Left renal cortex interstitium (tissue), 4 donors: ENCODE measurements at places on chromosomes 4 and X. TPM values are rescaled to one million over a fixed set of nuclear protein-coding genes. Genes with fewer than 3 reads are reported as not detected.

DNA sequence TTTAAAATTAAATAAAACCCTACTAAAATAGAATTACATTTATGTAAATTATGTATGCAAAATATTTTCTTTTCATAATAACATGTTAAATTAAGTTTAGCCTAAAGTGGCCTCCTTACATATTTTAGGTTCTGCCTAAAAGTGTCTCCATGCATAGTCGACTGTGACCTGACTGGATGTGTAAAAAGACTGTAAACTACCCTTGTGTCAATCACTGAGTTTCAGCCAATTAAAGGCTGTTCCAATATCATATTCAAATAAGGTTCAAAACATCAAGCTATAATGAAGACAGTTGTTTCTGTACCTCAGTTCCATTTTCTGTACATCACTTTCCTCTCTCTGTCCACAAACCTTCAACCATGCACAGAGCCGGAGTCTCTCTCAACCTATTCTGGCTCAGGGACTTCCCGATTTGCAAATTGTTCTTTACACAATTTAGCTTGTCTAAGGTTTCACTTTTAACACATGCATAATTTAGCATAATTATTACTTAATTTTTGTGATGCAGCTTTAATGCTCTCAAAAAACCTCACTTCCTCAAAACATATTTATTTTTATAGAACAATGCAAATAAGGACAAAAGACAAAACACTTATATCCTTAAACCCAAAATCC is 60.1 kb downstream of the SH3RF1 start:
- DNase-seq, result no peak

The BTC gene
- 7.3 TPM for polyA plus RNA-seq

GRCh38 chr4:38673130-38673978 is 9.4 kb downstream of the KLF3 start:
- DNase-seq, result no peak

GRCh38 chr4:131316086-131316485 is 1833.0 kb upstream of the PCDH10 start:
- no peak for DNase-seq

GRCh38 chrX:73930300-73930699 is 367.3 kb downstream of the CHIC1 start:
- no peak for DNase-seq

DNA sequence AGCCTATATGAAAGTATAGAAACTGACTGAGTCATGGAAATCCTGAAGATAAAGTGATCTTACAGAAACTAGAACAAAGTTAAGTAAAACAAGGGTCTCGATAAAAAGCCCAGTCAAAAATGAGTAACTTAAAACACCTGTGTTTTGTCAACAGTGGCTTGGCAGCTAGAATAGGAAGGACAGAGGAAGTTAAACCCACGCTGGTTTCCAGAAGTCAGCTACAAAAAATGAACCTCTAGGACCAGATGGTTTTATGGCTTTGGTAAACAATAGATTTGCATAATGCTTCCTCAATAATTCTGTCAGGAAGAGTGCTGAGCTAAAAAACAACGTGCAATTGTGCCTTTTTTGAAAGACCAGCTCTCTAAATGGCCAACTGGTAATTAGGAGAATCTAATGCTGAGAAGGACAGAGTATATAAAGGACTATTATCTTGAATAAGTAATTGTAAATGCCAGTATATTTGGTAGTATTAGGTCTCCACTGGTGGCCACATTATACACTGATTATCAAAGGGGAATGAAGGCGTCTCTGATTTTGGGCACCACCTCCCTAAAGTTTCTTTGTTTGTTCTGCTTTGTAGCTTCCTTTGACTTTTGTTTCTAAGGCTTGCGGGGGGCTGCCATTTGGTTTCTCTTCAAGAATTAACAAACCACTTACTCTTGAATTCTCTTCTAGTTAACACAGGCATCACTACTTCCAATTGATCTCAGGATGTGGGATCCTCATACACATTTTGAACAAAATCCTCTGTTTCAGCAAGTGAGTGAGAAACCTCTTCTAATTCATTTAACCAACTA is 72.2 kb upstream of the PPP3CA start:
- no peak for DNase-seq

GRCh38 chr4:37717576-37717975 is 31.4 kb upstream of the RELL1 start:
- no peak for DNase-seq

DNA sequence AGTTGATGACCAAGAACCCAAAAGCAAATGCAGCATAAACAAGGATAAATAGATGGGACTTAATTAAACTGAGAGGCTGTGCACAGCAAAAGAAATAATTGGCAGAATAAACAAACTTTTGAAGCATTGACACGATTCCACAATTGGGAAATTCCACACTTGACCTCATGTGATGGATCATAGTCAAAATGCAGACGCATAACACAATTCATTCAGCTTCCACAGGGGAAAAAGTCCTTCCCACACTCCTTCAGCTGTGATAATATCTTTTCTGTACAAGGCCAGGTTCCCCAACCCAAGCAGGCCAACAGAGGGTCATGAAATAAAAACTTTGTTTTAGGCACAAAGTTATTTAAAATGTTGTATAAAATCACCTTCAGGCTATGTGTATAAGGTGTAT is 66.6 kb upstream of the SLIT2 start:
- DNase-seq, result no peak

The HMX1 gene
- not detected for polyA plus RNA-seq

The FGF5 gene
- polyA plus RNA-seq, result 0.16 TPM

DNA sequence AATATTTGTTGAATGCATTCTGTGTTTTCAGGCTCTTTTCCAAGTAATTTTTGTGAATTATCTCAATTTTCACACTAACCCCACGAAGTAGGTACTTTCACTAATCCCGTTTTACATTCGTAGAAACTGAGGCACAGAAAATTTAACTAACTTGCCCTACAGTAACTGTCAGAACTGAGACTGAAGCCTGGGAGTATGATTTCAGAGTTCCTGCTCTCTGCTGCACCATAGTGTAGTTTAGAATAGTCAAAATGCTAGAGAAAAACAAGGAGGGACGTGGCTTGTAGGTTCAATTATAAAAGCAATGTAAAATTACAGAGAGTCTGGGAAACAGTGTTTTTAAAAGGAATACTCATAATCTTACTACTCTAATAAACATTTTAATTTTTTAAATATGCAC is 2.2 kb downstream of the CLCN3 start:
- DNase-seq, result no peak

The TEX11 gene
- 0.08 TPM for polyA plus RNA-seq

DNA sequence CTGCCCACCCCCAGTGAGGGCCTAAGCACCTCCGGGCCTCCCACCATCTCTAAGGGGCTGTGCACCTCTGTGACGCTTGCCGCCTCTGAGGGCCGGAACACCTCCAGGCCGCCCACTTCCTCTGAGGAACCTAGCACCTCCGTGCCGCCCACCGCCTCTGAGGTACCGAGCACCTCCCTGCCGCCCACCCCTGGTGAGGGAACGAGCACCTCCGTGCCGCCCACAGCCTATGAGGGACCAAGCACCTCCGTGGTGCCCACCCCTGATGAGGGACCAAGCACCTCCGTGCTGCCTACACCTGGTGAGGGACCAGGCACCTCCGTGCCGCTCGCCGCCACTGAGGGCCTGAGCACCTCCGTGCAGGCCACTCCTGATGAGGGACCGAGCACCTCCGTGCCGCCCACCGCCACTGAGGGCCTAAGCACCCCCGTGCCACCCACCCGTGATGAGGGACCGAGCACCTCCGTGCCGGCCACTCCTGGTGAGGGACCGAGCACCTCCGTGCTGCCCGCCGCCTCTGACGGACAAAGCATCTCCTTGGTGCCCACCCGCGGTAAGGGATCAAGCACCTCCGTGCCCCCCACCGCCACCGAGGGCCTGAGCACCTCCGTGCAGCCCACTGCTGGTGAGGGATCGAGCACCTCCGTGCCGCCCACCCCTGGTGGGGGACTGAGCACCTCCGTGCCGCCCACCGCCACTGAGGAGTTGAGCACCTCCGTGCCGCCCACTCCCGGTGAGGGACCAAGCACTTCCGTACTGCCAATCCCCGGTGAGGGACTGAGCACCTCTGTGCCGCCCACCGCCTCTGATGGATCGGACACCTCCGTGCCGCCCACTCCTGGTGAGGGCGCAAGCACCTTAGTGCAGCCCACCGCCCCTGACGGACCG is 977 bp downstream of the MAGEE1 start:
- no peak for DNase-seq

- no peak for DNase-seq
Observed at GRCh38 chrX:24877854-24878650, 137.7 kb downstream of the ARX start.

DNA sequence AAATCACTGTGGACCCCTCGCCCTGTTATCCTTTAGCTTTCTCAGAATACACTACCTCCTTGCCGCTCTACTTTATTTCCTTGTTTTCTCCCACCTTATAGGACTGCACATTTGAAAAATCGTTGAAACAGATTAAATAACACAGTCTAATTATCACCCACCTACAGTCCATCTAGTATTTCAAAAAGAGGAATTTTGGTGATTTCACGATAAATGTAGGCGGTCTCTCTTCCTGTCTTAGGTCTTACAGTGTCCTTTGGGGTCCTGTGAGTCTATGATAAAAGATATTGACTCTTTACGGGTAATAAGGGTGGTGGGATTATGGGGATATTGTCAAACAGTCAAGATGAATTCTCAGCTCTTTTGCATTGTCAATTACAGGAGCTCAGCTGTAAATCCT is 2.4 kb upstream of the TBL1X start:
- no peak for DNase-seq

The STARD8 gene
- 21.4 TPM for polyA plus RNA-seq

The SCML1 gene
- 25.1 TPM for polyA plus RNA-seq

The SUV39H1 gene
- polyA plus RNA-seq, result 6.6 TPM
